ENCODE measurements at places on chromosomes 1 and 21.
A peak's percentile ranks its signal among the peaks of the same experiment; 100 is the strongest.

DNA sequence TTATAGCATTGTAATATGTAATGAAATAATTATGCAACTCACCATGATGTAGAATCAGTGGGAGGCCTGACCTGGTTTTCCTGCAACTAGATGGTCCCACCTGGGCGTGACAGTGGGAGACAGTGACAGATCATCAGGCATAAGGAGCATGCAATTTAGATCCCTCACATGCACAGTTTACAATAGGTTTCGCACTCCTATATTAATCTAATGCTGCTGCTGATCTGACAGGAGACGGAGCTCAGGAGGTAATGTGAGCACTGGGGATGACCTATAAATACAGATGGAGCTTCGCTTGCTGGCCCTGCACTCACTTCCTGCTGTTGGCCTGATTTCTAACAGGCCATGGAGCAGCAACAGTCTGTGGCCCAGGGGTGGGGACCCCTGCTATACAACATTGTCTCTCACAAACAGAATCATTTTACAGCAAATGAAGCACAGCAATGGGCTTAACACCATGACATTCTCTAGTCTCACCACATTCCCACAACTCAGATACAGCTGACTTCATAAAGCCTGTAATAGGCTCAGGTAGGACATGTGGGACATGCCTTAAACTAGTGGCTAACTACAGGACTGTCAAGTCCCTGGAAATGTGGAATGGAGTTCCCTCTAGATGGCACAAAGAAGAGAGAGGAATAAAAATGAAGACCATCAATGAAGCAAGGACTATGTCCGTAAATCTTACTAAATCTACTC is 40.7 kb upstream of the SLC5A9 start:
- no peak for DNase-seq

GRCh38 chr1:234022302-234022701 is 117.8 kb downstream of the SLC35F3 start:
- DNase-seq: no peak

GRCh38 chr1:32644426-32644825 is 5.9 kb downstream of the ZBTB8OS start:
- no peak for DNase-seq

DNA sequence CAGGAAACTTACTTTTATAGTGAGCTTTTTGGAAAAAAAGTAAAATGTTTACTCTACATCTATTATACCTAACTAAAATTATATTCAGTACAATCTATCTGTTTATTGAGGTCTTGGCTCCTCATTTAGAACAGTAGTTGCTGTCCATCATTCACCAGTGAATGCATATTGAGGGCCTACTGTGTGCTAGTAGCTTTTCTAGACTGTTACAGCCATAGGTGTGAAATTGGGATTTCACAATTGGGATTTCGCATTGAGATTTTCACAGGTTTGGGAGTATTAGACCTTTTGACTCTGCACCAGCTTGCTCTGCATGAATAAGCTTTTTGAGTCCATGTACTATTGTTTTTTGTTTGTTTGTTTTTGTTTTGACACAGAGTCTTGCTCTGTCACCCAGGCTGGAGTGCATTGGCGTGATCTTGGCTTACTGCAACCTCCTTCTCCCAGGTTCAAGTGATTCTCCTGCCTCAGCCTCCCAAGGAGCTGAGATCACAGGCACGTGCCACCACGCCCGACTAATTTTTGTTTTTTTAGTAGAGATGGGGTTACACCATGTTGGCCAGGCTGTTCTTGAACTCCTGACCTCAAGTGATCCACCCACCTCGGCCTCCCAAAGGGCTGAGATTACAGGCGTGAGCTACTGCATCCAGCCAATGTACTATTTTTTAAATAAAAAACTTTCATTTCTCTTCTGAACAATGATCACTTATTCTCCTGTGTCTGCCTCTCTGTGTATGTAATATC is 47.2 kb upstream of the ERRFI1 start:
- no peak for DNase-seq

DNA sequence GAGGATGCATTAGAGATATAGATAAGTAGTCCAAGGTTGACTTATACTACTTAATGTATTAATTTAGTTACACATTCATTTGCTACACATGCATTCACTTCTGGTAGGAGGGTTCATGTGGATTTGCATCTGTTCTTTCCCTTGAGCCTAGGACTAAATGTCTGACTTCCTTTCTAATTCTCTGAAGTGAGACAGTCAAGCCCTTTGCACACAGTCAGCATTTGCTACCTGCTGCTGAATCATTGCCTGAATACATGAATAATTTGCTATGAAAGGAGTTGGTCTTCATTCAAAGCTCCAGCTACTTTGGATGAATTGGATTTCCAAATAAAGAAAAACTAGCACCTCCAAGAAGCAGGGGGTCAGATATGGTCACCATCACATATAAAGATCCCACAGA is 154.8 kb upstream of the DAB1 start:
- DNase-seq: no peak

GRCh38 chr1:17059391-17060305 is 5.8 kb upstream of the SDHB start:
- peak; percentile 6 for DNase-seq

- no peak for DNase-seq
These were observed 10.8 kb upstream of the UBXN10 start for GRCh38 chr1:20174937-20175666.

DNA sequence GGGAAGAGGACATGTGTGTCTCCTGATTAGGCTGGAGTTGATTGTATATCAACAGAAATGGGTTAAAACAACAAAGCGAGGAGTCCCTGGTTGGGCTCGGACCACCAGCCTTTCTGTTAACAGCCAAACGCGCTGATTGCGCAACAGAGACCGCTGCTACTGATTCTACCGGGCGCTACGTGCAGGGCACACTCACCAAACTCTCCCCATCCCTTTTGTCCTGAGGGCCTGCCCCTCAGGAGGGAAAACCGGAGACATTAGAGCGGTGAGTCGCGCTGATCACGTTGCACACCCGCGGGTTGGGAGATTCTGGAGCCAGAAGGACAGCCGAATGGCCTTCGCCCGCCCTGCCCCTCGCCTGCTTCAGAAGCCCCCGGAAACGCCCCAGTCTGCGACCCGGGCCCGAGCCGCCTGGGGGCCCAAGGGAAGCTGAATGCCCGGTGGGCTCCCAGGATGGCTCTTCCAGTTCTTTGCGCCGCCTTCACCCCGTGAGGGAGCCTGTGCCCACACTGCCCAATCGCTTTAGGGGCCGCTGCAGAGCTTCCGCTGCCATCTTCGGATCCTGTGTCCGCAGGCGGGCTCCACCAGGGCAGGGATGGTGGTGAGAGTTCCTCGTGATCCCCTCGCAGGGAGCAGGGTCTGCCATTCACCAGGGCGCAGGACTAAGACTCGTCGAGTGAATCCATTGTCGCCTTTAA is 165.4 kb upstream of the NBPF11 start:
- no peak for DNase-seq

DNA sequence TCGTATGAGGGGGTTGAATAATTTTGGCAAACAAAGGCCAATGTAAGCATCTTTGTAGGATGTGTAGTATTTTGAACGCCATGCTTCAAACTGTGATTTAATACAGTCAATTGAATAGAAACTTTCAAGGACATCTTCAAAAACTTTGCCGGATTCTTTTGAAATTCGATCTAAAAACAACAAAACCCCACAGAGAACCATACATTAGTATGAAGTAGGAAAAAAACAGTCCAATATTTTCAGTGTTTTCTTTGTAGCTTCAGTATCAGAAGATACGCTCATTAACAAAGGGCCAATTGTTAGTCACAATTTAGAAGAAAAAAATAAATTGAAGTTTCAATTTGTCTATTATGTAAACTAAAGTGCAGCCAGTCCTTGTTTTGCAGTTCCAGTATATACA is 20.7 kb upstream of the SYNJ1 start:
- DNase-seq: no peak

DNA sequence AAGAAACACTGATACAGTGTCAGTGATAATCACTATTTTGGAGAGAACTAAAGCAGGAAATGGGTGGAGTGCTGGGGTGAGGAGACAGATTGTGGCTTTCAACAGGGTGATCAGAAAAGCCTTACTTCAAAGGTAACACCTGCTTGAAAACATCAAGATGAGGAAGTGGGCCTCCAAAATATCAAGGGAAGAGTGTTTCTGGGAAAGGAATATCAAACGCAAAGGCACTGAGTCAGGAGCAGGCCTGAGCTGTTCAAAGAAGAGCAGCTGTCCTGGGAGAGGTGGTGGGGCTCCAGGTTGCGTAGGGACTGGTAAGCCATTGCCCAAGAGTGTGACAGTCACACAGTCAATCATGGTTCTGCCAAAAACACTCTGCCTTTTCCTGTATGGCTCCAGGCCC is 47.1 kb upstream of the ATP1A1 start:
- no peak for DNase-seq

- DNase-seq: no peak
These were observed 989 bp downstream of the ACTA1 start for GRCh38 chr1:229432905-229433304.

GRCh38 chr1:236101233-236102200 is 36.6 kb upstream of the NID1 start:
- no peak for DNase-seq

GRCh38 chr1:154405747-154406571 is 816 bp downstream of the IL6R start:
- DNase-seq: no peak

GRCh38 chr1:190906206-190906725 is 428.6 kb upstream of the BRINP3 start:
- DNase-seq: no peak

GRCh38 chr1:244066954-244067716 is 16.1 kb downstream of the ZBTB18 start:
- no peak for DNase-seq

DNA sequence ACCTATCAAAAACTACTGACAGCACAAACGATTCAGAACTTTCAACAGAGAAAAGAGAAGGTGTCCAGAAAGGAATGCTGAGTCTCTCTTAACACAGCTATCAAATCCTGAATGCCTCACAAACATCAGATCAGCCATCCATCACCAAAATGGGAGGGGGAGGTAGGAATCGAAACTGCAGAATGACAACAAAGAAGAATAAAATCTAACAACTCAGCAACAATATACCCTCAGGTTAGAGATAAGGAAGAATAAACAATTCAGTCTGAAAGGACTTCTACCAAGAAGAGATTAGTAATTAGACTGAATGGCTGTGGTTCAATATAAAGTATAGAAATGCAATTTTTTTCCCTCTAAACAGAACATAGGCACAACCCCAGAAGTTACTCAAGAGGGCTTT is 94.4 kb downstream of the RERE start:
- DNase-seq: no peak

DNA sequence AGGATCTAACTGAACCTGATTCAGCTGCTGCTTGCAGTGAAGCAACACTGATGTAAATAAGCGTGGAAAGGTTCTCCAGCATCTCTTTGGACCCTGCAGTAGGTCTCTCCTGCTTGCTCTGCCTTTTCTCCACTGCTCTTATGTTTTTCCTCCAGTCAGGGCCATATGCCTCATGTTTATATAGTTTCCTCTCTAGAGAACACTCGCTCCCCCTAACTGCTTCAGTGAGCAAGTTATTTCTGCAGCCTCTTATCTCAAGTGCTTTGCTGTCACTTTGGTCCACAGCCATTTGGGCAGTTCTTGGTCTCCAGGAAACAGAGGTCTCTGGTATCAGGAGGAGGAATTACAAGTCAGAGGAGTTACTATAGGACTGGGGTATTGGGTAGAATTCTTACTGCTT is 5.3 kb downstream of the PRUNE1 start:
- no peak for DNase-seq

DNA sequence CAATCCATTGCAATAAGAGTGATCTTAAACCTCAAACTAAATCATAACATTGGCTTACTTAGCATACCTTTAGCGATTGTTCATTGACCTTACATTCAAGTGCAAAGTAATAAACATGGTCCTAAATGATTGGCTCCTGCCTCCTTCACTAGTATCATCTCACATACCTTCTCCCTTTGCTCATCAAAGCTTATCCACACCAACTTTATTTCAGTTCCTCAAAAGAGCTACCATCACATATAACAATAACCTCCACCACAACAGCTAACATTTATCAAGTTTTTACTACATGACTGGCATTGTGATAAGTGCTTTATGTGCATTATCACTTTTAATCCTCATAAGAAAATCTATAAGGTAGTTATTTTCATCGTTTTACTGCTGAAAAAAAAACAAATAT is 198.8 kb downstream of the COL24A1 start:
- DNase-seq: no peak

- no peak for DNase-seq
These were observed 56.3 kb downstream of the KCNAB2 start for GRCh38 chr1:6101826-6102531.

DNA sequence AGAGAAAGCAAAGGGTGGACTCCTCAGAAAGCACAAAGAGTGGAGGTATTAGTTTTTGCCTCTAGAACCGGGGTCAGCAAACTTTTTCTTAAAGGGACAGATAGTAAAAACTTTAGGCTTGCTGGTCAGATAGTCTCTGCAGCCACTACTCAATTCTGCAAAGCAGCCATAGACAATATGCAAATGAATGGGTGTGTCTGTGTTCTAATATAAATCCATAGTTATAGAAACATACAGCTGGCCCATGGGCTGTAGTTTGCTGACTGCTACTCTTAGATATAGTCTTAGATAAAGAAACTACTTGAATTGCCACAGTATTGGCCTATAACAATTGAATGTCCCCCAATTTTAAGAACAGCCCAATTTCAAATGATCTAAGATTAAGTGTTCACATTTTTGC is 101.6 kb upstream of the CACHD1 start:
- no peak for DNase-seq

- no peak for DNase-seq
These were observed 565.3 kb upstream of the NEGR1 start for GRCh38 chr1:72847651-72848050.

DNA sequence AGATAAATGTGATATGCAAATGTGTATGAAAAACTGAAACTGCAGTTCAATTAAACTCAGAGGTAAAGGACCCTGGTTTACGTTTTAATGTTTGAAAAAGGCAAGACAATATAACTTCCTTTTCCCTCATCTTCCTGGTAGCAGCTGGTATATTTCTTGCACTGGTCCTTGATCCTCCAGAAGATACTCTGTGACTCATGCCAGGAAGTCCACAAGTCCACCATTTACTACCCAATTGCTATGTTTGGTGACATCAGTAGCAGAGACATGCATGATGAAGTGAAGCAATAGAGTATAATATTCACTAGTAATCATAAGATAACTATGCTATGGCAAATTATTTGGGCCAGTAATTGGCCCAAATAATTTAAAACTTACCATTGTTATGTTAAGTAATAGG is 774.5 kb upstream of the NEGR1 start:
- no peak for DNase-seq

DNA sequence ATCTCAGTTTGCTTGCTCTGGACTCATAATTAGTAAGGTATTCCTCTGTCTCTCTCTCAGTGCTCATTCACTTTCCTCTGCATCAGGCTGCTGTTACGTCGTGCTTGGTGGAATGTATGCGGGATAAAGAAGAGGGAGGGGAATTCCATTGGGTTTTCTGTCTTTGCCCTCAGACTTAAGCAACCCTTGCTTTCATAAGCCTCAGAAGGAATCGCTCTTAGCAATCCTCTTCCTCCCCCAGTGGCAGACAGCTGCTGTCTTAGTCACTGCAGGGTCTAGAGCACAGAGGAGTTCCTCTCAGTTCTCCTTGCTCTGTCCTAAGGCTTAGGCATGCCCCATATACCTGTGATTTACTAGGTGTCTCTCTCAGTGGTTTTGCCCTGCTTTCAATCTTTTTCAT is 19.1 kb upstream of the NTMT2 start:
- DNase-seq: peak; percentile 49

GRCh38 chr1:58123051-58123450 is 423.5 kb downstream of the OMA1 start:
- DNase-seq: no peak

- DNase-seq: no peak
These were observed 70.6 kb downstream of the TMEM53 start for GRCh38 chr1:44603718-44604117.

Measured in GOT3 (cell line).